Upper lobe of left lung (tissue), 6 donors: ENCODE measurements at places on chromosomes 3 and 15. TPM values are rescaled to one million over a fixed set of nuclear protein-coding genes. Genes with fewer than 3 reads are reported as not detected.

TRAIP gene
- total RNA-seq, result 2.7 TPM

DNA sequence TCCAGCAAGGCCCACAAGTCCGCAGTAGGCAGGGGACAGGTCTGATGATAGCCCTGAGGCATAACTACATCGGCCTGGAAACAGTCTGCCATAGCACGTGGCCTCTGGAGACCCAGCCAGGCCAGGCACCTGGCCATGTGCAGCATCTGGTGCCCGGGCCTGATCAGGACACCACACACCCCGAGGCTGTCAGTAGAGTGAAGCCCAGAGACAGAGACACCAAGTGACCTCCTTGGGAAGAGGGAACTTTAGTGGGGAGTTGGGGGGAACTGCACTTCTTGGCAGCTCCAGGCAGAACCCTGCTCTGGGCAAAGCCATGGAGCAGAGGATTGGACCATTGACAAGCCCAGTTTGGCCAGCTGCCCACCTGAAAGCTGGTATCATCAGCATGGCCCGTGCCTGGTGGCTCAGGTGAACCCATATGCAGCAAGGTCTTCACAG, 1.2 kb downstream of the SHISA5 start:
- no peak for DNase-seq
- no peaks in the 10 kb centered on the region for H3K36me3 ChIP-seq
- peaks cover 21% of the 10 kb centered on the region for H3K4me1 ChIP-seq
- H3K4me3 ChIP-seq, result no peak overlapping the region
- H3K27me3 ChIP-seq, result no peaks in the 10 kb centered on the region

DNA sequence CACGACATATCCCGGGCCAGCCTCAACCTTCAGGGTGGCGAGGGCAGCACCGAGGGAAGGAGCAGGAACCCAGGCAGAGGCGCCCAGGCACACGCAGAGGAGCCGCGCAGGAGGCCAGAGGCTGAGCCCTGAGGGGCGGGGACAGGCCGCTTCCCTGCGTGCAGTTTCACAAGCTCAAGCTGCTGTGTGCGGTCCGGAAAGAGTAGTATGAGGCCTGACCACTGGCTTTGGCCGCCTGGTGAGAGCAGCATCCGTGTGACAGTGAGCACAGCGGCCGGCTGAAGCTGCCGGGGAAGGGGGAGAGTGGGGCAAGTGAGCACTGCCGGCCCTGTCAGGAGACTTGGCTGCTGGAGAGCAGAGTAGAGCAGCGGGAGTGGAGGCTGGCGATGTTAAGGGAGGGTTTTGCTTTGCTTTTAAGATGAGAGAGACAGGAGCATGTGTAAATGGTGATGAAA, 8.7 kb downstream of the ZDHHC19 start:
- no peak overlapping the region for H3K27ac ChIP-seq
- H3K36me3 ChIP-seq, result no peaks in the 10 kb centered on the region
- H3K27me3 ChIP-seq, result no peaks in the 10 kb centered on the region
- no peak overlapping the region for H3K4me3 ChIP-seq

GRCh38 chr3:131960324-131960723, 74.5 kb downstream of the CPNE4 start:
- H3K4me1 ChIP-seq, result no peaks in the 10 kb centered on the region
- no peak overlapping the region for H3K4me3 ChIP-seq

LSAMP gene
- 7.1 TPM for total RNA-seq

DNA sequence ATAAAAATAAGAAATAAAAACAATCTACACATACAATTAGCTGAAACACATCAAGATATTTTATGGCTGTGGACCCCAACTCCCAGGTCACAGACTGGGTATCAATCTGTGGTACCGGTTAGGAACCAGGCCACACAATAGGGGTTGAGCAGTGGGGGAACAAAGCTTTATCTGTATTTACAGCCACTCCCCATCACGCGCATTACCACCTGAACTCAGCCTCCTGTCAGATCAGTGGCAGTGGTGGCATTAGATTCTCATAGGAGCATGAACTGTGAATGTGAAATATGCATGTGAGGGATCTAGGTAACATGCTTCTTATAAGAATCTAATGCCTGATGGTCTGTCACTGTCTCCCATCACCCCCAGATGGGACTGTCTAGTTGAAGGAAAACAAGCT, 17.7 kb upstream of the DNAJC19 start:
- H3K27ac ChIP-seq, result no peak overlapping the region
- no peak overlapping the region for H3K4me3 ChIP-seq
- H3K4me1 ChIP-seq, result no peaks in the 10 kb centered on the region
- H3K27me3 ChIP-seq, result no peaks in the 10 kb centered on the region
- no peaks in the 10 kb centered on the region for H3K36me3 ChIP-seq

KIF15 gene
- 0.89 TPM for total RNA-seq

GRCh38 chr3:154184582-154184981, 63.4 kb downstream of the ARHGEF26 start:
- no peak for DNase-seq
- H3K36me3 ChIP-seq, result no peaks in the 10 kb centered on the region
